Neural crest cell (in vitro differentiated cells): ENCODE measurements at places on chromosomes 4 and X. TPM values are rescaled to one million over a fixed set of nuclear protein-coding genes. Genes with fewer than 3 reads are reported as not detected.

The ZFP42 gene
- 0.72 and 0.77 TPM in 2 replicates for total RNA-seq

The COL4A5 gene
- 96.9 and 111 TPM in 2 replicates for total RNA-seq

The ADAMTS3 gene
- total RNA-seq: 2.7 and 3.0 TPM in 2 replicates

The PPARGC1A gene
- 2.2 and 2.8 TPM in 2 replicates for total RNA-seq

The MAGEA11 gene
- total RNA-seq: not detected in 2 replicates

The PCDH19 gene
- total RNA-seq: 30.2 and 33.3 TPM in 2 replicates

- no peak for DNase-seq
Measured at GRCh38 chr4:146470604-146471003, 51.1 kb downstream of the SLC10A7 start.

GRCh38 chr4:173252024-173252935 lies 81.9 kb downstream of the HMGB2 start:
- no peak for DNase-seq

DNA sequence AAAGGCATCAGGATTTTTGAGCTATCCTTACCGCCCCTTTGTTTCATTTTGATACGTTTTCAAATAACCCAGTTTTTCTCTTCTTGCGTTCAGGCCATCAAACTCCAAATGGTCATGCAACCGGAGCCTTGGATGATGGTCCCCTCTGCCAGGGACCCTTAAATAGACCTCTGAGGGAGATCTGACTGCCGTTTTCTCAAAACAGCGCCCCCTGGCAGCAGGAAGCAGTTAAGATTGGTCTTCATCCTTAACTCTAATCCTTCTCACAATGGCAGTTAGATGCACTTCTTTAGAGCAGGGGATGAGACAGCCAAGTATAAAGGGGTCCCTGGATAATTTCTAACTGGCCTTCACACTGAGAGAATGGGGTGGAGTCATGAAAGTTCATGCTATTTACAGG lies 525.0 kb upstream of the SPANXN1 start:
- DNase-seq: no peak

DNA sequence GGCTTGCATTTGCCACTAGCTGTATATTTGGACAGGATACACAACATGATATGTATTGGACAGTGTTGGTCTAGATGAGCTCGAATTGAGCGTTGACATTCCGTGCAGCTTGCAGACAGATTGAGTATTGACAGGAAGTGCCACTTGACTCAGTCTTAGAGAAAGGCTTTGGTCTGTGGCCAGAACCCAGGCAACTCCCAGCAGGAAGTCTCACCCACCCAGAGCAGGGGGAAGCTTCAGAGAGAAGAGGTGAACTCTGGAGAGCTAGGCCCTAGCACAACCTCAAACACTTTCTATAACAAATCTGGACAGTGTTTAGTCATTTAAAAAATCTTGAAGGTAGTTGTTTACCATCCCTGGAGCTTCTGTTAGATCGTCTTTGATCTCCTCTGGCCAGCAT lies 280.5 kb downstream of the FBXW7 start:
- DNase-seq: no peak

GRCh38 chrX:18692541-18692940 lies 14.9 kb upstream of the PPEF1 start:
- no peak for DNase-seq

GRCh38 chr4:26489101-26489985 lies 941 bp downstream of the CCKAR start:
- no peak for DNase-seq

- DNase-seq: no peak
Measured at GRCh38 chr4:167724941-167725340, 367.4 kb upstream of the ANXA10 start.
